ENCODE measurements at places on chromosomes 13 and 19.

- DNase-seq: peak; percentile 68
Observed at GRCh38 chr19:43826787-43827754, at the start of gene ZNF283. Gene ZNF283 (plus strand): TSS chr19:43827321. CDS start chr19:43833505, 6,184 bp downstream.

DNA sequence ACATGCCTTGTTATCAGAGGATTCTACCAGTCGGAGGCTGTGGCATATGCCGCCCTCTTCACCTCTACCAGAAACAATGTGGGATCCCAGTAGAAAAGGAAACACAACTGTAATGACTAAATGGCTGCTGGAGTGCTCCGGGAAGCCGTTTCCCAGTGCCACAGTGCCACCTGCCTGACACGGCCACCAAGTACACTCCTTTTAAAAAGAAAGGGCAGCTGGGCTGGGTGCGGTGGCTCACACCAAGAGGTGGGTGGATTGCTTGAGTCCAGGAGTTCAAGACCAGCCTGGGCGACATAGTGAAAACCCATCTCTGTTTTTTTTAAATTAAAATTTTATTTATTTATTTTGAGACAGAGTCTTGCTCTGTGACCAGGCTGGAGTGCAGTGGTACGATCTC lies 67.3 kb downstream of the TRPM4 start:
- DNase-seq: no peak

DNA sequence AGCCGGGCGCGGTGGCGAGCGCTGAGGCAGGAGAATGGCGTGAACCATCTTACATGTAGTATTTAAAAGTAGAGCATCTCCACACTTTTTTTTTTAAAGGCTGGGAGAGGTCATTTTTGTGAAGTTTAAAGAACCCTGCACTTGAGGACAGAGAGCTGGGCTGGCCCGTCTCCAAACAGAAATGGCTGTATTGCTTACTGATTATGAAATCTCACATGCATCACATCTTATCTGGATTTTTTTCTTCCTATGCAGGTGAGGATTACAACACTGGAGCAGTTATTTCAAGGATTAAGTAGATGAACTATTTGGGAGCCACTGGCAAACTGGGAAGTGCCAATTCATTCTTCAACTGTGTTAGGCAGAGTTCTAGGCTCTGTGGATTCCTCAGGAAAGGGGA lies 59.5 kb downstream of the TEX26 start:
- no peak for DNase-seq

- no peak for DNase-seq
Observed at GRCh38 chr19:41206456-41206855, 12.6 kb upstream of the AXL start.

GRCh38 chr13:67036699-67037457 lies 193.3 kb downstream of the PCDH9 start:
- no peak for DNase-seq

GRCh38 chr13:30829833-30830637 lies 76.0 kb upstream of the MEDAG start:
- DNase-seq: no peak

DNA sequence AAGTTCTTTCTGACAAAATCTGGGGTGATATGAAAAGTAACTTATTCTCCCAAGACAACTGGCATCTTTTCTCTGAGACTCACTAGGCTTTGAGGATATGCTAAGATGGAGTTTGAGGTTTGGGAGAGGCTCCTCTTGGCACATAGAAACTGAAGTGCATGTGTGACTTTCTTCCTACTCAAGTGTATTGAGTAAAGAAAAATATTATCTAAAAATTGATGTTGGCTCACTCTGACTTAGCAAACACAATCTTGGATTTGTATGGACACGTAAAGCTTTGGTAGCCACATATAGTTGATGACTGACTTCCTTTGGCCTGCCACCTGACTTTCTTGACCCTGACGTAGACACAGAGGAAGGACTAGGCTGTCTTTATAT lies 71.1 kb upstream of the KLF12 start:
- no peak for DNase-seq

DNA sequence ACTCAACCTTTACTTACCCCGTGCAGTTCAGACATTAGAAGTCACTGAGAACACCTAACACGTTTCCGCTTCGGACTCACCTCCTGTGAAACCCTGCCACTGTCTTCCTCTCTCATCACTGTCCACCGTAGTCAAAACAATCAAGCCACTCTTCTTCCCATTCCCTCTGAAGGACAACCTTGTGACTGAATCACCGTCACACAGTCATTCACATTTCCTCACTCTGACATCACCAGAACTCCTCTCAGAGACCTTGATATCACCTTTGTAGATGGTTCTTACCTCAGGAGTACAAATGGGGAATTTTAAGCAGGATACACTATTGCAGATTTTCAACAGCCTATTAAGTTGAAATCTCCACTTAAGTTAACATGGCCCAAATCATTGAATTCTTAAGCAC lies 1.3 kb upstream of the KBTBD6 start:
- DNase-seq: no peak

DNA sequence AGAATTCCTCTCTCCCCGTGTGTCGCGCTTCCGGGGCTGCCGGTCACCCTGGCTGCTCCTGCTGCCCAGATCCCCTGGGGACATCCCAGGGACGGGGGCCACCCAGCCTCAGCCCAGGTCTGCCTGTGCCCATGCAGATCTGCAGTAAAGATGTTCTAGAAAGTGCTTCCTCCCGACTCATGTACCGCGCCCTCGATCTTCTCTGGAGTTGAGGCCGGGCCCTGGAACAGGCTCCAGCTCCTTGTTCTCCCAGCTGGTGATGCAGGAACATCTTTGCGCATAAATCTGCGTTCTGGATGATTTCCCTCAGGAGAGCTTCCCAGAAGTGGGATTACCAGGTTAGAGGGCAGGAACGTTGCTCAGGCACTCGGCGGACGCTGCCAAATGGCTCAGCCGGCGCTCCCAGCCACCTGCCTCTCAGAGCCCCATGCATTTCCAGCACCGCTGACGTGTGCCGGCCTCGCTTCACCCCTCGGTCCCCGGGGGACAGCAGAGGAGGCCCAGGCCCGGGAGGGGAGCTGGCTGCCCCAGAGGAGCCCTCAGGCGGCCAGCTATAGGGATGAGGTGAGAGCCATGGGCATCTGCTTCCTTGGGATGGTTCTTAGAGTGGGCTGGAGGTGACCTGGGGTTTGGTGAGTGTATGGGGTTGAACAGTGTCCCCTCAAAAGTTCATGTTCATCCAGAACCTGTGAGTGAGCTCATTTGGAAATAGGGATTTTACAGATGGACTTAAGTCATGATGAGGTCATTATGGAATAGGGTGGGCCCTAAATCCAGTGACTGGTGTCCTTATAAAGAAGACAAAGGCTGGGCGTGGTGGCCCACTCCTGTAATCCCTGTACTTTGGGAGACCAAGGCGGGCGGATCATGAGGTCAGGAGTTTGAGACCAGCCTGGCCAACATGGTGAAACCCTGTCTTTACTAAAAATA lies 42.6 kb downstream of the CRTC1 start:
- DNase-seq: no peak

GRCh38 chr13:30845297-30846214 lies 60.5 kb upstream of the MEDAG start:
- no peak for DNase-seq

GRCh38 chr13:30734439-30734838 lies 904 bp upstream of the ALOX5AP start:
- DNase-seq: no peak

DNA sequence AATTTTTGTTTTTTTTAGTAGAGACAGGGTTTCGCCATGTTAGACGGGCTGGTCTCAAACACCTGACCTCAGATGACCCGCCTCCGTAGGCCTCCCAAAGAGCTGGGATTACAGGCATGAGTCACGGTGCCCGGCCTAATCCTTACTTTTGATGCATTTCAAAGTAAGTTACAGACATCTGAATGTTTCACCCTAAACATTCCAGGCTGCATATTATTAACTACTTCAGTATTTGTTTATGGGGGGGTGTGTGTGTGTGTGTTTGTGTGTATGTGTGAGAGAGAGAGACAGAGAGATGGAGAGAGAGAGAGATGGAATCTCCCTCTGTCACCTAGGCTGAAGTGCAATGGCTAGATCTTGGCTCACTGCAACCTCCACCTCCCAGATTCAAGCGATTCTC lies 13.1 kb downstream of the SULT2B1 start:
- no peak for DNase-seq

Data from activated CD8-positive, alpha-beta memory T cell treated with anti-CD3 and anti-CD28 coated beads for 4 hours (primary cell).